ENCODE measurements at places on chromosomes 2 and 18. TPM values are rescaled to one million over a fixed set of nuclear protein-coding genes. Genes with fewer than 3 reads are reported as not detected.

SCN2A gene
- 2.4 TPM for total RNA-seq

CYTIP gene
- total RNA-seq: 2.4 TPM

NR4A2 gene
- total RNA-seq: 9.4 TPM

ALPP gene
- total RNA-seq: not detected

SATB2 gene
- 11.8 TPM for total RNA-seq

All from aortic smooth muscle cell (primary cell).